ENCODE measurements at places on chromosomes 4 and X.

DNA sequence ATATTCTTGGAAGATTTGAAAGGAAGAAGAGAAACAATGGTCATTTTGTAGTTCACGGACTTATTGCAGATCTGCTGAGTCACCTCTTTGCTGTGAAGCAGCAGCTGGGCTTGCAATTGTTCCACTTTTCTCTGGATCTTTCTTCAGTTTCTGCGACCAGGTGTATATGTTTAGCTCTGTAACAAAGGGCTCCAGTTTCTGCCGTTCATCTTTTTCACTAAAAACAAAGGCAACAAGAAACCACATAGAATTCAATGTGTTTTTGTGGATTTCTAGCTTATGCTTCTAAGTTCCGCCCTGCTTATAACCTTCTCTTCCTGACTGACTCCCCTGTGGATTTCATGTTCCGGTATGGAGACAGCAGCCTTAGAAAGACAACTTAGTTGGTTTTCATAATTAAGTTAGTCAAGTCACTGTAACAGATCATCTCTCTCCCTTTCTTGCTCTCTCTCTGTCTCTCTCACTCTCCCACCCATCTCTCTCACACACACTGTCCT, 121.6 kb upstream of the EPHA5 start:
- DNase-seq: no peak

DNA sequence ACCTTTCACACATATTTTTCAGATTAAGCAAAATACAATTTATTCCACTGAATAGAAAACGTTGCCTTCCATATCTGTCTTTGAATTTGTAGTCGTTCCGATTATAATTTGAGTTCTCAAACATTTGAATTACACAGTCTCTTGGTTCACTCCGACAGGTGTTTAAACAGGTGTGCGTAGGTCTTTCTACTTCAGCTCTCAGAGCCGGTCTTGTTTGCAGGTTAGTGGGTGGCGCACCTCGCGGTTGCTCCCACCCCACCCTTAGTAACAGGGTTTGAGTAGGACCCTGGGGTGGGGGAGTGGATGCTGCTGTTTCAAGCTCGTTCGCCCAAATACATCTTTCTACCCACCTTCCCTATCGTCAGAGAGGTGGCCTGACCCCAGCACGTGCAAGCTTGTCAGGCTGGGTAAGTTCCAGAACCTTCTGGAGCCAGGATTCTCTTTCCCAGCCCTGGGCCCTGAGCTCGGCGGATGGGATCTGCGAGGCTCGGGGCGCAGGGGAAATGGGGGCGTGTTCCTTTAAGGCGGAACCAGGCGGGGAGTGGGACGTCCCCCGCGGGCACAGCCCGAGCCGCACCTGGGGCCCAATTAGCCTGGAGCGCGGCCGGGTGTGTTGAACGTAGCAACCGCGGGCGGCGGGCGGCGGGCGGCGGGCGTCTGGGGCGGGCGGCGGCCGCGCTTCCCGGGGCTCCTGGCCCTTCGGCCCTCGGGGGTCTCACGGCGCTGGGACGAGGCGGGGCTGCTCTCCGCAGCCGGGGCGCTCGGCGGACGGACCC, at the start of gene FAM149A:
Gene FAM149A, plus strand, starts transcription at position 591 of the 776 bp plus-strand sequence.
- peak; percentile 48 for DNase-seq

GRCh38 chrX:29661290-29661689, 554.1 kb upstream of the MAGEB2 start:
- DNase-seq: no peak

- DNase-seq: no peak
Measured at GRCh38 chrX:32545101-32545500, 666.2 kb downstream of the DMD start.

GRCh38 chr4:74016068-74016467, 17.6 kb upstream of the CXCL5 start:
- no peak for DNase-seq

Data from activated T-cell treated with anti-CD3 and anti-CD28 coated beads, Interleukin-2, amount 50 U/mL, for 48 hours (primary cell).